ENCODE measurements at places on chromosomes 7 and 10.

GRCh38 chr10:89171996-89172395 lies 35.1 kb downstream of the CH25H start:
- no peak for DNase-seq

DNA sequence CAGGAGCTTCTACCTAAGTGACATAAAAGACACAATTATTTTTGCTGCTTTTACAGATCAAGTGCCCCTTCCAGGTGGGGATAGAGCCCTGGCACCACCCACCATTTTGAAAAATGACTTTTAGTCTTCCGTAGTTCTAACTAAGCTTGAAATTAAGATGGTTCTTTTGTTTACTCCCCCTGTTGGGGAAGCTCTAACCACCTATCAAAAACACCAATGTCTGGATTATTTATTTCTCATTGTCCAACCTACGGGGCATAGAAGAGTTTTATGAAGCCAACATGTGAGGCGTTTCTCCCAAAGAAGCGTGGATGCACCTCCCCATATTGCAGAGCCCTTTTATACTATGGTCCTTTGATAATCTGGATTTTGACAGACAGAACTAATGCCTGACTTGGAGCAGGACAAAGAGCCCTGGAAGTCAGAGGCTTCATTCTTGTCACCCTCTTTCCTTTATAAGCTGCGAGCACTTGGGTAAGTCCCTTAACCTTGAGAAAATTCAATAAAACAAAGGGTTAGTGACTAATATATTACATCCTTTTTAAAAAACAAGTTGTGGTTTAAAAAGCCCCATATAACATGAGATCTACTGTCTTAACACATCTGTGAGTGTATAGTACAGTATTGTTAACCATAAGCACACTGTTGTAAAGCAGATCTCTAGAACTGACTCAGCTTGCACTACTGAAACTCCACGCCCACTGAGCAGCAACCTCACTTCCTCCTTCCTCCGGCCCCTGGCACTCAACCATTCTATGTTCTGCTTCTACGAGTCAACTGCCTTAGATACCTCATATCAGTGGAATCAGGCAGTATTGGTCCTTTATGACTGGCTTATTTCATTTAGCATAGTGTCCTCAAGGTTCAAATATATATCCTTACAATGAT lies 67.5 kb downstream of the ATXN7L1 start:
- no peak for DNase-seq

DNA sequence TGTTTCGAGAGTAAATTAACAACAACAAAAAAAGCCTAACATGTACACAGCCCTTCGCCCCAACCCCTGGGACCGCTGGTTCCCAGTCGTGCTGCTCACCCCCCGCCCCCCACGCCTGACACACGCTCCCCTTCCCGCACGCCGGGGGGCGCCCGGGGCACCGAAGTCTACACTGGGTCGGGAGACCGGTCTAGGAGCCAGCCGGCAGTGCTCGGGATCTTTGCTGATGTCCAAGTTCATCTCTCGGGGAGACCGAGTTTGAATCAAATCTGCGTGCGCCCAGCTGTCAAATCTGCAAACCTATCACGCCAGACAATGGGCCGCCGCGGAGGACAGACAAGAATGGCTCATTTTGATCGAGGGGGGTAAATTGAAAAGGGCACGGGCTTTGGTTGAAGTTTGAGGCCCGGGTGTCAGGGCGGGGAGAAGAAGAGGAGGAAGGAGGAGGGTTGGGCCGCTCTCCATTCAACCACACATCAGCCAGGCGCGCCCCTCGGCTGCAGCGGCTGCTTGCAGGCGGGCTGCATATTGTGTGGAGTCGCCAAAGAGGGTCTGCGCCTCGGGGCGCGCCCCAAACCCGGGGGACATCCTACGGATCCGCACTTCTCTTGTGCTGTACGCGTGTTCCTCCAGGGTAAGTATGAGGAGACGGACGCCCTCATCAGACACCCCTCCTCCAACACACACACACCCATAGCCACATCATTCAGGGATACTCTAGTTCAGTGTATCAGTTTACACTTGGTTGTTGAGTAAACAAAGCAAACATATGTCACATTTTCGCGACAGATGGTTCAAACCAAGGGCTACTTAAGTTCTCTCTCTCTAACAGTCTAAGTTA lies 1.3 kb upstream of the GFRA1 start:
- no peak for DNase-seq

GRCh38 chr10:42952349-42952748 lies 124.5 kb upstream of the RET start:
- DNase-seq: no peak

GRCh38 chr10:131500892-131501291 lies 189.4 kb upstream of the TCERG1L start:
- DNase-seq: no peak

- DNase-seq: no peak
These were observed 193.1 kb downstream of the EBF3 start for GRCh38 chr10:129771024-129771423.

DNA sequence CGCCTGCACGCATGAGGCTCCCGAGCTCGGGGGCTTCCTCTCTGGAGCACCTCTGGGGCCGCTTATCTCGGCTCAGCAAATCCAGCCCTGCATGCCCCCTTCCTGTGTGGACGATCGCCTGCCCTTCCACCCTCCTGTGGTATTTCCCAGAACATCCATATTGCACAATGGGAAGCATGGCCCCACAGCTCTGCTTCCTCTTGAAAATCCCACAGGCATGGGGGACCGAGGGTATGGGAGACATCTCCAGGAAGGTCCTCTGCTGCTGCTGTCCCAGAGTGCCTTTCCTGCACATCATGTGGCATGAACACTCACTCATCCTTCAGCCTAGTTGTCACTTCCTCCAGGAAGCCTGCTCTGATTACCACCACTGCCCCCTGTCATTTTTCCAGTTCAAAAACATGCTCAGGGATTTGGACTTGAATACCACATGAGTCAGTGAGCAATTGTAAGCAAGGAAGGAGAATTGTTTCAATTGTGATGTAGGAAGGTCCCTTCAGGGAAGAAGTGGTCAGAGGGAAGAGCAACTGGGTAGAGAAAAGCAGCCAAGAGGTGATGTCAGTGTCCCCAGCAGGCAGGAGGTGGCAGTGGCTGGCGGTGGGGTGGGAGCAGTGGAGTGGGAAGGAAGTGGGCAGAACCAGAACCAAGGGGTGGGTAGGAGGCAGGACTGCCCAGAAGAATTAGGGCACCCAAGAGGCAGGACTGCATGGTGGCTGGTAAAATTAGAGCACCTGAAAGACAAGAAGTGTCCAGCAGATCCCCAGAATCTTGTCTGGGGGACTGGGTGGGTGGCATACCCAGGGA lies 67.5 kb upstream of the ZMIZ1 start:
- no peak for DNase-seq

DNA sequence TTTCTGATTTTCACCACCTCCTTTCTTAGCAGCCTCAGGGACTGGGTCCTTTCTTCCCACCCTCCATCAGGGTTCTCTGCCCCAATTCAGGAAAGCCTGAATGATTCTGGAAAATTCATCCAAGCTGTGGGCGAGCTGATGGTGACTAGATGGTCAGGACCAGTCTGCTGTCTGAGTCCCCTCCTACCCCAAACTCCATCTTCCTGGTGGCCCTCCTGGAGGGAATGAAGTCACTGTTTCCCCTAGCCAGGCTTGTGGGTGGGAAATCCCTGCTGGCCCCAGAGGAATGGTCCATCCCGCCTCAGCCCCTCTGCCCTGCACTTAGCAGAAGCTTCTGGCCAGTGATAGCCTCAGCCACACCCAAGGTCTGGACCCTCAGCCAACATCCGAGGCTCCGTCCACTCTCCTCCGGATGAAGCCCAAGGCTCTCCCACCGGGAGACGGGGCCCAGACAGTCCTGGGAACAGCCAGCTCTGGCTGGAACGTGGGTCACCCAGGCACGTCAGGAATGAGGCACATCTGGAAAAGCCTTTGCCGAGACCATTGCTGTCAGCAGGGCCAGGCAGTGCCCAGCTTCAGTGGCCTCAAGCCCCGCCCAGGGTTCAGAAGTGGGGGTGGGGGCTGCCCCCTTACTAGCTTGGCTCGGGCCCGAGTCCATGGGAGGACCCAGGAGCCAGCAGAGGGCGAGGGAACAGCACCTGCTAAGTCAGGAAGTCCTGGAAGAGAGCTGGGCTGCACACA lies 4.0 kb upstream of the AQP1 start:
- DNase-seq: no peak

GRCh38 chr10:80996615-80997193 lies 459.0 kb downstream of the SH2D4B start:
- no peak for DNase-seq

DNA sequence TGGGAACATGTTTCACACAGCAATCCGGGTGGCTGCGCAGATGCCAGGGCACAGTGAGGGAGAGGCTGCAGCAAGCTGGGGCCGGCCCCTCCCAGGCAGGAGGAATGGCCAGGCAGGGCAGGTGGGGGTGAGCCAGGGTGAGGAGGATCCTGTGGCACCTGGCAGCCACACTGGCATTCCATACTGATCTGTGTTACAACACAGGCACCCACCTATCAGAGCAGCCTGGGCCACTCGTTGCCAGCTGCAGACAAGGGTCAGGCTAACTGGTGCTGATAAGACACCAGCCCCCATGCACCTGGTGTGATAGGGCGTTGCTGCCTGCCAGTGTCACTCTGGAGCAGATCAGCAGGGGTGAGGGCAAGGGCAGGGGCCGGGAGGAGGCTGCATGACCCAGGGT lies 16.6 kb upstream of the RET start:
- DNase-seq: no peak

- peak; percentile 54 for DNase-seq
These were observed 1.9 kb downstream of the TTYH3 start for GRCh38 chr7:2633538-2634266.
